ENCODE measurements at places on chromosomes 2 and 18.

GRCh38 chr2:45255563-45255962 is 246.3 kb upstream of the SIX2 start:
- DNase-seq, result no peak

GRCh38 chr2:127560931-127561280 is 25.4 kb downstream of the MYO7B start:
- DNase-seq, result peak; percentile 41

DNA sequence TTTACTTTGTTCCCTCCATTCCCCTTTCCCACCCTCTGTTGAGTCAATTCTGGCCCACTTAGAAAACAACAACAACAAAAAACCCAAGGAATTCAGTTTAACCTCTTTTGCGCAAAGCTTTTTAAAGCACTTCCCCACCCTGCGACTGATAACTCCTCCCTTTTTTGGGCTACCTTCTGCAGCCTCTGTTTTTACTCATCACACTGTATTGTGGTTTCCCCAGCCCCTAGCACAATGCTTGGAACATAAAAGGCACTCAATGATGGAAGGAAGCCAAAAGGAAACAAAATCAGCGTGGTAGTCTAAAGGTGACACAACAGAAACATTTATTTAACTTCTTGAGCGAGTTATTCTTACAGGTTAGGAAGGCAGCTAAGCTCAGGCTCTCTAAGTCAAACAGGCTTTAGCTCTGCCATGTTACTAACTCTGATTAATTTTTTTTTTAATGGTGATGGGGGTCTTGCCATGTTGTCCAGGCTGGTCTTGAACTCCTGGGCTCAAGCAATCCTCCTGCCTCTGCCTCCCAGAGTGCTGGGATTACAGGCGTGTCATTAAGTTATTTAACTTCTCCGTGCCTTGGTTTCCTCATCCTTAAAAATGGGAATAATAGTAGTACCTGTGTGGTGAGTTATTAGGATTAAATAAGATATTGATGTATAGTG is 1.3 kb downstream of the CEP68 start:
- DNase-seq, result peak; percentile 59

DNA sequence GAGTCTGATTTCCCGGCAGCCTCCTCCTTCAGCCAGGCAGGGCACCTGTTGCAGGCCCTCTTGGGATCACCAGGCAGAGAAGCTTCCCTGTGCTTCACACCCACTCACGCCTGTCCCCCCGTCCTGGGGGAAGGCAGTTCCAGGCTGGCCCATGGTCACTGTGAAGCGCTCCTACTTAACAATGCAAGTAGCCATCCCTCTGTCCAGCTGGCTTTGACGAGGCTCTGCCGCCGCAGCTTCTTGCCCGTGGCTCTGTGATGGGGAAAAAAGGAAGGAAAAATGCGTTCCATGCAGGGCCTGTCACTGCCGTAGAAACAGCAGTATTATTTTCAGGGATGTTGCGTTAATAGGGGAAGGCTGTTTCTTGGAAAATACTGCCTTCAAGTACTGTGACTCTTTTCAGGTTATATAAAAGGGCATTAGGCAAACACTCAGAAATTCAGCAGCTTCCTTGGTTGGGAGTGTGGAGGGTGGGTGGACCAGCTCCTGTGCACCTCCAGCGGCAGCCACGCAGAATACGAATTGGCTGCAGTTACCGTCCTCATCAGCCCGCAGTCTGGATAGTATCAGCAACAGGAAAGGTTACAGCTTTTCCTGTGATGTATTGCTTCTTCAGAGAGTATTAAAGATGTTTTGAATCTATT is 232.3 kb downstream of the KLHL29 start:
- peak; percentile 72 for DNase-seq

DNA sequence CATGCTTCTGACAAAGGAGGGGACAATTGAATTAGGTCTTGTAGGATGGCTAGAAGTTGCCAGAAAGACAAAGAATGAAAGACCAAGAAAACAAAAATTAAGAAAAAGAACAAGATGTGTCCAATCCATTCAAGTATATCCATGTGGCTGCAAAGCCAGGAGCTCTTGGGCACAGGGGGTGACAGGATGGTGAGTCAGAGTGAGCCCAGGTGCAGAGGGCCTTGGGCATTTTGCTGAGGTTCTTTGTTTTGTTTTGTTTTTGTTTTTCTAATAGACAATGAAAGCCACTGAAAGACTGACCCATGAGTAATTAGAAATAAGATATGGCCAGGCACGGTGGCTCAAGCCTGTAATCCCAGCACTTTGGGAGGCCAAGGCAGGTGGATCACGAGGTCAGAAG is 104.6 kb upstream of the KLHL29 start:
- DNase-seq, result no peak

DNA sequence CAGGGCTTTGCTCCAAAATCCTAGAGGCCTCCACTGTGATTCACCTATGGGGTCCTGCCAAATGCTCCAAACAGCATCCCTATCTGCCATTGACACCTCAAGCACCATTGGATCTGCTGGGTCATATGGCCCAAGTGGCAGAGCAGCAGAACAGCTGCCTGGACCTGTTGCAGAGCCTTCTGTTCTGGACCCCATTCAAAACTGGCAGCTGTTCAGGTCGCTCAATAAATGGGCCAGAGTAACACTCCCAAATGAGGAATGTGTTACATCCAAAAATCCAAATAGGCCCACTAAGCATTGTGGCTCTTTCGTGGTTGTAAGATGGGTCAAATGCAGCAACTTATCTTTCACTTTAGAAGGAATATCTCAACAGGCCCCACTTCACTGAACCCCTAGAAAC is 783.6 kb downstream of the DCDC2C start:
- no peak for DNase-seq
